ENCODE measurements at places on chromosomes 16 and 17.

DNA sequence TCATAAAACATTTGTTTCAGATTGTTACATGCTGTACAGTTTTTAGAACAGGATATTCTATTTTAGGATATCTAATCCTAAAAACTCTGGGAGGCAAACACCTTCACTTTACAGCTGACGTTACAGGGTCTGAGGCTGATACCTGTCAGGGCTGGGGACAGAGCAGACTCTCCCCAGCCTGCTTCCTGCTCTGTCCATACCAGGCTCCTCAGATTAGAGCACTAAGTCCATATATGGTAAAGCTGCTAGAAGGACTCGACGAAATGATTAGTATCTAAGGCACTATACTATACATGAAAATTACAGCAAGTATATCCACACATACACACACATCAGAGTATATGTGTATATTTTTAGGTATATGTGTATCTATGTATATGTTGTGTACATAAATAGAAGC, 125.2 kb downstream of the ZFHX3 start:
- DNase-seq = no peak

GRCh38 chr16:5639531-5639930, 541.9 kb upstream of the EEF2KMT start:
- DNase-seq = no peak

GRCh38 chr16:9199311-9199710, 107.9 kb downstream of the HAPSTR1 start:
- DNase-seq = no peak

GRCh38 chr17:49583889-49584288, 8.2 kb downstream of the NXPH3 start:
- no peak for DNase-seq

DNA sequence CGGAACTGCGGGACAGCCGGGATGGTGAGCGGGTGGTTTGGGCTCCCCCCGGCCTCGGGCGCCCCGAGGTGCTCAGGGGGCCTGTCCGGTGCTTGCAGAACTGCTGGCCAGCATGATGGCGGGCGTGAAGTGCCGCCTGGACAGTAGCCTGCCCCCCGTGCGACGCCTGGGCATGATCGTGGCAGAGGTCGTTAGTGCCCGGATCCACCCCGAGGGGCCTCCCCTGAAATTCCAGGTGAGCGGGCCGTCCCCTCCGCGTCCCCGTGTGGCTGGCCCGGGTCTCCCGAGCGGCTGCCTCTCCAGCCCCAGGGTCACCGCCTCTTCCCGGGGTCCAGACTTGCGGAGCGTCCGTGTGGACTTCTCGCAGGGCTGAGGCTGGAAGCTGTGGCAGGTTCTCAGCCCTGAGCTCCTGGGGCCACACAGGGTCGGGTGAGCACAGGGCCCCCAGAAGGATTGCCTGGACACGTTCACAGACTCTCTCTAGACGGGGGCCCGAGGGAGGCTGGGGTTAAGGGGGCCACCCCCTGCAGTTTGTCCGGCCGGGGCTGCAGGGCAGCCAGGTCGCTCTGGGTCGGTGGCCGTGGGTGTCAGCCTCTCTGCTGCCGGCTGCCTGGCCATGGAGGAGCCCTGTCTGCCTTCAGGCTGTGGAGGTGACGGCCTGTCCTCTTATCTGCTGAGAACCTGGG, 7.4 kb downstream of the TELO2 start:
- no peak for DNase-seq

- no peak for DNase-seq
Observed at GRCh38 chr16:30896261-30896888, at the start of gene CTF1. Gene CTF1 (plus strand): TSS chr16:30896614. CDS start chr16:30896644, 30 bp downstream.

- DNase-seq = no peak
Observed at GRCh38 chr17:39144416-39144840, 7.0 kb downstream of the PLXDC1 start.

DNA sequence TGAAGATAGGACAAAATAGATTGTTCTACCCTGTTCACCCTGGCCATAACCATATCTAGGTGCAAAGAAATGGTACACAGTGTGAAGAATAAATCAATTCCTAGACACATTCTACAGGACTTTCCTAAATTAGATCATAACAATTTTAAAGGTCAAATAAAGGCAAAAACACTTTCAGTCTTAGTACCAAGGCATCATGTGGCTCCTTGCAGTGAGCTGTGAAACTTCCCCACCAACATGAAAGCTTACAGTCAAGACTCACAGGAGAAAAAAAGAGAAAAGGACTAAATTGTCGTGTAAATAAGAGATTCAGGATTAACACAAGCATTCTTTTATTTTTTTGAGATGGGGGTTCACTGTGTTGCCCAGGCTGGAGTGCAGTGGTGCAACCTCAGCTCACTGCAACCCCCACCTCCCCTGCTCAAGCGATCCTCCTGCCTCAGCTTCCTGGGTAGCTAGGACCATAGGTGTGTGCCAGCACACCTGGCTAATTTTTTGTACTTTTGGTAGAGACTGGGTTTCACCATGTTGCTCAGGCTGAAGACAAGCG, 14.2 kb downstream of the NSMCE1 start:
- DNase-seq = no peak
